ENCODE measurements at places on chromosomes 4 and X.

DNA sequence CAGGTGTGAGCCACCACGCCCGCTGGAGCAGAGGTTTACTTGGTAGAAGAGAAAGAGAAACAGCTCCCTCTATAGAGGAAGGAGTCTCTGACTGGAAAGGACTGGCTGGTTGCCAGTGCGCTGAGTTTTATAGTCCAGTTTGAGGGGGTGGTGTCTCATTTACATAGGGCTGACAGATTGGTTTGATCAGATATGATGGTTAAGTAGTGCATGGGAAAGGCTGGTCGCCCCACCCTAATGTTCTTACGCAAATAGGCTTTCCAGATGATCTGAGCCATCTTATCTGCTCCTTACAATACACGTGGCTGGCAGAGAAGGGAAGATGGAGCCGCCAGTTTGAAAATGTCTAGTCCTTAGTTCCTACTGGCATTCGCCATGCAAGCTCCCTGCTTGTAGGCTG lies 439.5 kb downstream of the NAF1 start:
- no peak for DNase-seq

- no peak for DNase-seq
These were observed 244.4 kb upstream of the JADE1 start for GRCh38 chr4:128565054-128565453.

- DNase-seq, result no peak
These were observed 39.5 kb downstream of the EFNB1 start for GRCh38 chrX:68868316-68868715.

- DNase-seq, result no peak
These were observed 58.2 kb upstream of the MXD4 start for GRCh38 chr4:2320152-2320551.

DNA sequence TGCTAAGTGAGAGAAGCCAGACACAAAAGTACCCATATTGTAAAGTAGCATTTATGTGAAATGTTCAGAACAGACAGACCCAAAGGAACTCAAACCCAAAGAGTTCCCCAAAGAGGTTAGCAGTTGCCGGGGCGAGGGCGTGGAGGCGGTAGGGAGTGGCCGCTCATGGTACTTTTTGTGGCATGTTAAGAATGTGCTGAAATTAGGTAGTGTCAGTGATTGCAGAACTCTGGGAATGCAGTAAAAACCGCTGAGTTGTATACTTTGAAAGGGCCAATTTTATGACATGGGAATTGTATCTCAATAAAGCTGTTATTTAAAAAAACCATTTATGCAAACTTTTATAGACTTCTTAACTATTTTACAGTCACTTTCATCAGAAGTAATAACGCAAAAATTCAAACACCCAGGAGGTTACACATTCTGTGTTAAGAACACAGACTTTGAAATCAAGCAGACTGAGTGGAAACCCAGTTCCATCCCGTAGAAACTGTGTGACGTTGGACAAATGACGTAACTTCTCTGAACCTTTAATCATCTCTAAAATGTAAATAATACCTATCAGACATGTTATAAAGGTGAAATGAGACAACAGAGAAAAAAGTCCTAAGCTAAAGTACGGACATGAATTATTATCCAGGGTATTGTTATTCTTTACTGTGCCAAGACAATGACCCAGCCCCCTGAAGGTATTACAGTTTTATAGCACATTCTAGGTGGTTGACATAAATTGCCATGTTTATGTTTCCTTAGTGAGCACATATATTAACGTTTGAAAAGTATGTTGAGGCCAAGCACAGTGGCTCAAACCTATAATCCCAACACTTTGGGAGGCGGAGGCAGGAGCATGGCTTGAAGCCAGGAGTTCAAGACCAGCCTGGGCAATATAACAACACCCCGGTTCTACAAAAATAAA lies 19.7 kb downstream of the ZFP42 start:
- no peak for DNase-seq

- no peak for DNase-seq
These were observed 800.2 kb upstream of the FTHL17 start for GRCh38 chrX:31872007-31872406.

DNA sequence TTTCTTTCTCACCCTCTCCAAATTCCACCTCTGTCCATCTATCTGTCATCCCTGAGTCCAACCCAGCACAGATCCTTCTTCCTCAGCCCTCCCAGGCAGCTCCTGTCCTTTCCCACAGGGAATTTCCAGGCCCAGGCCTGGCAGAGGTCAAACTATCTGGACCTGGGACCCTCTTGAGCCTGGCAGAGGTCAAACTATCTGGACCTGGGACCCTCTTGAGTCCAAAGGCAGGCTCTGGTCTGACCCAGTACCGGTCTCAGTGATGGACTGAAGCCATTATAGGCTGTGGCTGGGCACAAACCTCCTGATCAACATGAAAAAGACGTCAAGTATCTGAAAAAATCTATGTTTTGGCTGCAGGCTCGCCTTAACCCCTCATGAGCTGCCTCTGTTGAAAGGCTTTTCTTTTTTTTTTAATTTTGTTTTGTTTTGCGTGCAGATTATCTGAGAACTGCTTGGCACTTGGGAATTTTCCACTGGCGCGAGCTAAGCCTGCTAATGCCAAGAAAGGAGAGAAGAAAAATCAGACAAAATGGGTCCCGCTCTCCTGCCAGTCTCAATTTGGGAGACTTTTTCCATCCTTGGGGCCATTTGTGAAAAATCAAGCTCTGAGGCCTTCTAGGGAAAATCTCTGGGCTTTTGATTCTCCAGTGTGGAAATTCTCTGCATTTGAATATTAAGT lies 31.2 kb downstream of the MSX1 start:
- DNase-seq, result no peak

GRCh38 chr4:150402871-150403272 lies 179.1 kb upstream of the MAB21L2 start:
- no peak for DNase-seq

GRCh38 chr4:15130441-15130840 lies 128.2 kb downstream of the CPEB2 start:
- DNase-seq, result no peak

GRCh38 chr4:92232566-92232965 lies 71.2 kb upstream of the GRID2 start:
- DNase-seq, result no peak

DNA sequence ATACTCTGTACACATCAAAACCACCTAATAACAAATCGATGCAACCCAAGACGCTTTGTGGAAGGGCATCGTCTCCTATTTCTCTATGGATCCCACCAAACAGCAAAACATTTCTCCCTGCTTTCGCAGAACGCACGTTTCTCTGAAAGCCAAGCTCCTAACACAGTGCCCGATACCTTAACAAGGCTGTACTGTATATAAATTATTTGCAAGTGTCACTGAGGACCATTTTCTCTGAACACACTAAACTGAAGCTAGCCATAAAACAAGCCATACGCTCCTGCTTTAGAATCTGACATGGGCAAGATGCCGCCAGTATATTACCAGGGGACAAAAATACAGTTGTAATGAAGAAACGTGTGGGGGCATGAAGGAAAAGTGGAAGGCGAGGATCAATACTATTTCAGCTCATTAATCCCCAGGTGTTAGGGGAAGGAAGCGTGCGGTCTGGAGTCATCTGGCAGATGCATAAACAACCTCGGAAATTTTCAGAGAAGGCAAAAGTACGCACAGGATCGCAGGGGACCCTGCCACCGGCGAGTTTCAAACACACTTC lies 703 bp downstream of the KCNIP4 start:
- DNase-seq, result no peak

- DNase-seq, result no peak
These were observed 134.0 kb downstream of the HTR2C start for GRCh38 chrX:114717921-114718320.

GRCh38 chrX:53882331-53882730 lies 161.9 kb downstream of the PHF8 start:
- DNase-seq, result no peak

DNA sequence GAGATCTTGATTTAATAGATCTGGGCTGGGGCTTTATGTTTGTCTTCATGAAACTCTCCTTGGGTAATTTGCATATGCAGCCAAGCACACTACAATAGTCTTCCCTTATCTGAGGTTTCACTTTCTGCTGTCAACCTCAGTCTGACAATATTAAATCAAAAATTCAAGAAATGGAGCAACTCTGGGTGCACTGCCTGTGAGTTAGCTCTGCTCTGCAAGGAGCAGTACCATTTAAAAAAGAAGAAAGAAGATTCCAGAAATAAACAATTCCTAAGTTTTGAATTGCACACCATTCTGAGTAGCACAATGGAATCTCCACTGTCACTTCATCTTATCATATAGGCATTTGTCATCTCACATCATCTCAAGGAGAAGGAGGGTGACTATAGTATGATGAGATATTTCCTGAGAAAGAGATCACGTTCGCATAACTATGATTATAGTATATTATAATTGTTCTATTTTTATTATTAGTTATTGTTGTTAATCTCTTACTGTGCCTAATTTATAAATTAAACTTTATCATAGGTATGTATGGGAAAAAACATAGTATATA lies 9.4 kb downstream of the FNIP2 start:
- DNase-seq, result no peak

DNA sequence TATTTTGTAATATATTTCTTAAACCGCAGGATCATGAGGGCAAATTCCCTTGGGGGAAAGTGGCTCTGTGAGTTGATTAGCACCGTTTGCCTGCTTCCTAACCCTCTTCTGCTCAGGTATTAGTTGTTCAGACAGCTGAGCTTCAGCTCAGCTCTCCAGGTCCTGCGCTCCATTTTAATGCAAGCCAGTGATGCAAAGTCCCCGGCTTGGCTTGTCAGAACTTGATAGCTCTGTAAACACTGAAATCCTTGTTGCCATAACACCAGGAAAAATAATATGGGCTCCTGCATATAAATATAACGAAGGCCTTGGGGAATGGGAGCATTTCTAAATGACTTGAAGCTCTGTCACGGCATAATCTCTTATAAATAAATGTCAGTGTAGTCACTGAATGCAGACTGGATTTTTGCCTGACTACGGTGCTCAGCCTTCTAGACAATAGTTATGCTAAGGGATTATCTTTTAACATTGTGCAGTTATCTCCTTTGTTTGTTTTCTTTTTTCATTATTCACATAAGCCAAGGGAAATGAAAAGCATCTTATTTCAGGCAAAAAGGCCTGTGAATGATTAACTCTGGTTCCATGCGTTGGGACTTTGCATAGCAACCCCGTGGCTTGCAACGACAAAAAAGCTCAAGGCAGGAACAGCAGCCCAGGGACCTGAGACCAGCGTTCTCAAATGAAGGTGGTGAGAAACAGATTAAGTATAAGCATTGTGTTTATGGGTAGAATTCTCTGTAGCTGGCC lies 253.2 kb downstream of the SPRY1 start:
- DNase-seq, result no peak

DNA sequence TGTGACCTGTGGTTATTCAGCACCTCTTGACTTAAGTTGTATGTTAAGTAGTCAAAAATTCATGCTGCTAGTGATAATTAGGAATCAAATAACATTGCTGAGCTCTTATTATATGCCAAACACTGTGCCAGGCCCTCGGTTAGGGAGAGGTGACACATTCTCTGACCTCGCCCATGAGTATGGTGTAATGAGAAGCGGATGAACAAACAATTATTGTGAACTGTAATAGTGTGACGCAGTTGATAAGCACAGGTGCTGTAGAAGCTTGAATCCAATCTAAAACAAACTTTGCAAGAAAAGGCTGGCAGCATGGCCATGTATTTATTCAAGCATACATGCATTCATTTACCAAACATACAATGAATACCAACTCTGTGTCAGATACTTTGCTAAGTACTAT lies 303.5 kb upstream of the HS3ST1 start:
- DNase-seq, result no peak

- DNase-seq, result no peak
These were observed 67.9 kb upstream of the CAPN6 start for GRCh38 chrX:111338095-111338698.

DNA sequence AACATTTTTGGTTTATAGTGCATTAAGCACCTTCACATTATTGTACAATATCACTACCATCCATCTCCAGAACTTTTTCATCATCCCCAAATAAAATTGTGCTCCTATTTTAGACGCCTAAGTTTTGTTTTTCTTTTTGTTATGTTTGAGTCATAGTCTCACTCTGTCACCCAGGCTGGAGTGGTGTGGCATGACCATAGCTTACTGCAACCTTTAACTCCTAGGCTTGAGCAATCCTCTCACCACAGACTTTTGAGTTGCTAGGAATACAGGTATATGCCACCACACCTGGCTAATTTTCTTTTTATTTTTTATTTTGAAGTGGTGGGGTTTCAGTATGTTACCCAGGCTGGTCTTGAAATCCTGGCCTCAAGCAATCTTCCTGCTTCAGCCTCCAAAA lies 33.9 kb downstream of the PRSS12 start:
- DNase-seq, result no peak

GRCh38 chr4:52892880-52893279 lies 30.8 kb downstream of the RASL11B start:
- DNase-seq, result no peak

DNA sequence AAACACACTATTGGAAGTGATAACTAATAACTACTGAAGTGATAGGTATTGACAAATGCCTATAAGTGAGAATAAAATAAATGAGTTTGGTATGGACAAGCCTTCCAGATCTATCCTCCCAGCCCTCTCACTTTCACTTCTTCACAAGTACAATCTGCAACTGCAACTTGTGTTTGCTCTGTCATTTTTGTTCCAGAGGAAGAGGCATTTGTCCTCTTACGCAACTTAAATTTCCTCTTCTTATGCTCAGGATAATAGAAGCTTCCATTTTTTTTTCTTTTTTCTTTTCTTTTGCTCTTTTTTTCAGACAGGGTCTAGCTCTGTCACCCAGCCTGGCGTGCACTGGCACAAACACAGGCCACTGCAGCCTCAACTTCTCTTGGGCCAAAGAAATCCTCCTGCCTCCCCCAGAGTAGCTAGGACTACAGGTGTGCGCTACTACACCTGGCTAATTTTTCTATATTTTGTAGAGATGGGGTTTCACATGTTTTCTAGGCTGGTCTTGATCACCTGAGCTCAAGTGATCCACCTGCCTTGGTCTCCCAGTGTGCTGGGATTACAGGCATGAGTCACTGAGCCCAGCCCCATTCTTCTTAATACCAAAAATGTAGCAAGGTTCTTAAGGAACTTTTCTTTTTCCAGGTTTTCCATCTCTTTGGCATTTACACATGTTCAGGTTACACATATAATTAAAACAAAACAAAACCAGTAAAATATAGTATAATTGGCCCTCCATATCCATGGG lies 73.1 kb downstream of the PDGFC start:
- no peak for DNase-seq

DNA sequence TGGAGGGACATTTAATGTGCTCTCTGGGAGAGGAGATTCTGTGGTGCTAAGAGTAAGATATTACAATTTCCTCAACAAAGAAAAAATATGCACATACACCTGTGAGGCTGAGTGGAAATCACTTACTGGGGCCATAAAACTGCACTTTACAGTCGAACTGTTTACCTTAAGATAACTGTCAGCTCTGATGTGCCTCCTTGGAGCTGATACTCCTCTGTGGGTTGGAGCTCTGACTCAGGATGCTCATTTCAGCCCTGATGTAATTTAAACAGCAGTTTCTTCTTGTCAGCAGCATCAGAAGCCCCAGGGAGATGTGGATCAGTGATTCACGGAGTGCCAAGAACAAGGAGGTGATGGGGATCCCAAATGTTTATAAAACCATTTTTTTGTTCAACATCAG lies 241.9 kb upstream of the SFRP2 start:
- no peak for DNase-seq

GRCh38 chr4:94722748-94723147 lies 35.0 kb upstream of the BMPR1B start:
- no peak for DNase-seq

- no peak for DNase-seq
These were observed 256.1 kb upstream of the ITM2A start for GRCh38 chrX:79623098-79623762.

GRCh38 chr4:16938512-16939040 lies 40.1 kb upstream of the LDB2 start:
- DNase-seq, result no peak
